T-helper 2 cell (primary cell): ENCODE measurements at places on chromosomes 4 and X.

DNA sequence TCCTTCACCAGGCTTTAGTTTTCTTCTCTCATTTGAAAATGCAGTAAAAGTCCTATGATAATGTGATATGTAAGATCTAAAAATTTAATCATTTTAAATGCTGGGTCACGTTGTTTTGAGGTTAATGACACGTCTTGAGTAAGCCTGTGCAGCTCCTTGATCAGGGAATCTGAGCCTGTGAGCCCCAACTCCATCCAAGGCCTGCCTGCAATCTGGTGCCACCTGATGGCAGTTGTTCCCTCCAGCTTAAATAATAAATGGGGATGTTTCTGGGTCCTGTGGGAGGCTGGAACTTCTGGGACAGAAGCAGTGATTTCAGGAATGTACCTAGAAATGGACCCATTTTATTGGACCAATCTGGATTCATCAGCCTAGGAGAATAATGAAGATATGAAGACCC lies 455.4 kb upstream of the ADGRL3 start:
- DNase-seq, result no peak

DNA sequence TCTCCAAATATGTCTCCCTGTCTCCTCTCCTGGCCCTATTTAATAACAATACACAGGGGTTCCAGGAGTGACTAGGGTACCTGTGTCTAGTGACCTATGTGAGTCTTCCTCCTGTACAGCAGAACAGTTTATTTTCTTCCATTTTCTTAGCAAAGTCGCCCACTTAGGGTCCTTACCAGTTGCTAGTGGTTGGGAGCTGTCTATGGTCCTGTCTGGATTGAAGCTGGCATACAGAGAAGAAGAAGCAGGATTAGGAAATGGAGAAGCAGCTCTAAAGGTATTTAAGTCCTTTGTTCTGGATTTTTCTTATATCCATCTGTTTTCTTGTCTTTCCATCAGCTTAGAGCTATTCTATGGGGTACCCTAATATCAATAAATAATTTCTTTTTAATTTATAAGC lies 587.1 kb upstream of the CPEB2 start:
- no peak for DNase-seq

DNA sequence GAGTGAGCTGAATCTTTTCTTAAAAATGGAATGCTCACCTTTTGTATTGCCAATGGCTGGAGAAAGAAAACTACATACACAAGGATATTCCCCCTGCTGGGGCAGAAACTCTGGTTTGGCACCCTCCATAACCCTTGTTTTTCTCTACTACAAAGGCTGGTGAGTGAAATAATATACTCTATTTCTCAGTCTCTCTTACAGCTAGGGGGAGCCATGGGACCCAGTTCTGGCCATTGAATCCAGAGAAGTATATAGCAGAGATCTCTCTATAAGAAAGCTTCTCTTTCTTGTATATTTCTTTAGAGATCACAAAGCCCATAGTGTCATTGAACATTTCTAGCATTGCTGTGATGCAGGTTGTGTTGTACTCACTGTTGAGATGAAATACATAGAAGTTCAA lies 49.8 kb downstream of the SMPX start:
- DNase-seq, result no peak

DNA sequence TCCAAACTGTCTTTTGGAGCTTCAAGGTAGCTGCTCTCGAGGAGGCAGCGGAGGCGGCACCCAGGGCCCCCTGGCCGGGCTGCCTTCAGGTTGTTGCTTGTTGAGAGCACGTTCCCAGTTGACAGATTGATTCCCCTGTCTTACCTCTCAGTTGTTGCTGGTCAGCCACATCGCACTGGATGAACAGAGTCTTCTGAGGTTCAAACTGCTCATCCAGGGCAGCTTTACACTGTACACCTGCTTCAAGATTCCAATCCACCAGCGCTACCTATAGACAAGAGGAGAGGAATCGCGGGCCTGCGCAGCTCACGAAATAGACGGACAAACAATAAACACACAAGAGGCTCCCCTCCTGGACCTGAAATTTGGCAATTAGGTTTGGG lies 497 bp downstream of the HPGD start:
- DNase-seq, result no peak

- no peak for DNase-seq
Observed at GRCh38 chr4:151640381-151640780, 120.4 kb downstream of the GATB start.

DNA sequence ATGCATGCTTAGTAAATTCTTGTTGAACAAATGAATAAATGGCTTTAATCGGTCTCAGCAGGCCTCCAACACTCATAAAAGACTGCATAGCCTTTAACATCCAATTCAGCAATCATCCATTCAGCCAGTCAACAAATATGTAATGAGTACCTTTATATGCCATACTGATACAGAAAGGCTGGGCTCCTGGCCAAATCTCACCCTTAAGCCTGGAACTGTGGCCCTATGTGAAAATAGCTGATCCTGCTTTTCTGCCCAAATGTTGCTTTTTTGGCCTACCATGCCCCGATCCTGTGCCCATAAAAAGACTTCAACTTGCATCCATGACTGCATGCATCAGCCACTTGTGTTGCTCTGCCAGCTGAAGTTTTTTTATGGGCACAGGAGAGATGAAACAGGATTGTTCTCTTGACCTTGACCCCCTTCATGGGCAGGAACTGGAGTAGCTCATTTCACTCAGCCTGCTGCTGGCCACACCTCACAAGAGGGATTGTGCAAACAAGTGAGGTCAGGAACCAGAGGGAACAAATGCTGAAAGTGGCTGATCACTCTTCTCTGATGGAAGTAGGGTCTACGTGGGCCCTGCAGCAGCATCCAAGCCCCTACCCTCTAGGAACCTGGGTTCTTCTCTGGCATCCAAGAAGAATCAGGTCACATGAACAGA lies 75.6 kb downstream of the NPY1R start:
- no peak for DNase-seq

- no peak for DNase-seq
Observed at GRCh38 chr4:80255329-80256095, 11.0 kb upstream of the FGF5 start.

DNA sequence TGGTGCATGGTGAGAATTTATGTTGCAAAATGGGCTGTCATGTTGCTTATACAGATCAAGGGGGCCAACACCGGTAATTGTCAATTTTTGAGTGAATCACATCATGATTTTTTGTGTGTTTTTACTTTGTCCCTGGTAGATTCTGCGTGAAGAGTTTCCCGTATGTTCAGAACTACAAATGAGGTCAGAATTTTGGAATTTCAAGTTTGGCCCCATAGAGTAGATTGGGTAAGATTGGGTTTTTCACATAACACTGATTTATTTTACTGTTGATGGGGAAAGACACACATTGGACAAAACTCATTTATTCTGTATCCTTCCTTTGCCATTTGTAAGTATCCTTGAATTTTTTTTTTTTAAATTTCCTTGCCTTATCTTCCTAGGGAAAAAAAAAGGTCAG lies 158.5 kb upstream of the MXRA5 start:
- no peak for DNase-seq

GRCh38 chr4:156962528-156962974 lies 9.0 kb downstream of the PDGFC start:
- no peak for DNase-seq

GRCh38 chr4:148259841-148260240 lies 182.4 kb downstream of the NR3C2 start:
- DNase-seq, result no peak

- no peak for DNase-seq
Observed at GRCh38 chrX:38061335-38061734, 55.0 kb downstream of the SYTL5 start.

GRCh38 chr4:173990869-173991210 lies 292.6 kb downstream of the FBXO8 start:
- DNase-seq, result no peak

GRCh38 chrX:133923113-133923512 lies 62.3 kb downstream of the GPC3 start:
- DNase-seq, result no peak

DNA sequence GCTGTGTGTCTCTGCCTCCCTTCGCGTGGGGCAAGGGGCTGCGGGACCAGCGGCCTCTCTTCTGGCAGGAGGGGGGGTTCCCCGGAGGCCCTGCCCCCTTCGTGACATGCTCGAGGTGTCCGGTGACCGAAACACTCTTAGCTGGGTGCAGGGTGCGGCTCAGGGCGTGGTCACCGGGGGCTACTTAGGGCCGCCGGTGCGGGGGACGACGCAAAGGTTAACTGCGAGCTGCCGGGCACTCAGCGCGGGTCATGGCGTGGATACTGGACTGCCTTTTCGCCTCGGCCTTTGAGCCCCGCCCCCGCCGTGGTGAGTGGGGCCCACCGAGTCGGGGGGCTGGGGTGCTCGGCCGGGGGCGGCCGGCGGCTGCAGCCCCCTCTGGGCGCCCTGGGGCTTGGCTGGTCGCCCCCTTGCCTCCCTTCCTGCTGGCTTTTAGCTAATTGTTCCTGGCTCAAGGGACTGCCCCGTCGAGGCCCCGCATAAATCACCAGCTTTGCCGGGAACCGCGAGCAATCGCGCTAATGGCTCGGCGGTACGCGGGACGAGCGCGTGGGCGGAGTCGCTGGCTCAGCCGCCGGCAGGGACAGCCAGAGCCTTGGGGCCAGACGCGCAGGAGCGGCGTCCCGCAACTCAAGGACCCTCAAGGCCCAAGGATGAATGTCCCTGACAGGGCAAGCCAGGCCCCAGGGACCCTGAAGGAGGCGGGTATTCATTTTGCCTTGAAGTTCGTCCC lies at the start of gene ARHGAP36:
TSS of gene ARHGAP36 (plus strand) at position 211 of the 733 bp plus-strand sequence. CDS start 23,320 bp downstream, outside the sequence.
- DNase-seq, result no peak

DNA sequence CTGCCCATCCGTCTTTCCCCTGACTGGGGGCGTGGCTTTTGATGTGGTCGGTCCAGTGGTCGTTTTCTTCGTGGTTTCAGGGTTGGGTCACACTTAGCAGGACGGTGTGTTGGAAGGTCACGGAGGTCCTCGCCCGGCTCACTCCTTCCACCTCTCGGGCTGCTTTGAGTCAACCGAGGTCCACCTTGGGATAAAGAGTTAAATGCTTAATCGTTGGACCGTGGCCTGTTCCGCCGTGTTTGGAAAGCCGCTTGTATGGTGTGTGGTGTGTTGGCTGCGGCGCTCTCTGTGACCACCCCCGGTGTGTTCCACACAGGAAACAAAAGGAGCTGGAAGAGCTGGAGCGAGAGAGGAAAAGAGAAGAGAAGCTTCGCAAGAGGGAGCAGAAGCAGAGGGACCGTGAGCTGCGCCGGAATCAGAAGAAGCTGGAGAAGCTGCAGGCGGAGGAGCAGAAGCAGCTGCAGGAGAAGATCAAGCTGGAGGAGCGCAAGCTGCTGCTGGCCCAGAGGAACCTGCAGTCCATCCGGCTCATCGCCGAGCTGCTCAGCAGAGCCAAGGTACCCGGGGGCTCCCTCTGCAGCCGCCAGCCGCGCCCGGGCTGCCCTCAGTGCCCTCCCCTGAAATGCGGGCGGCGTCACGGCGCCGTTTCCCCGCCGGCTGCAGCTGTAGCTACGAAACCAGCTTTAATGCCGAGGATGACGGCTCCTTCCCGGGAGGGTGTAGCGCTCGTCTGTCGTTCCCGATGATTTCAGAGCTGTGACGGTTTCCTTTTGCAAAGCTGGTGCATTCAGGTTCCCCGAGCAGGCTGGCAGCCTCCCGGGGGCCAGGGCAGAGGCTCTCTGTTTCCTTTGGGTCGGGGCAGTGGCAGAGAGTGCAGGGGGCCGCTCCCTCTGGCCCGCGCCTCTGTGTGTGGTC lies 7.7 kb downstream of the AKAP17A start:
- no peak for DNase-seq

DNA sequence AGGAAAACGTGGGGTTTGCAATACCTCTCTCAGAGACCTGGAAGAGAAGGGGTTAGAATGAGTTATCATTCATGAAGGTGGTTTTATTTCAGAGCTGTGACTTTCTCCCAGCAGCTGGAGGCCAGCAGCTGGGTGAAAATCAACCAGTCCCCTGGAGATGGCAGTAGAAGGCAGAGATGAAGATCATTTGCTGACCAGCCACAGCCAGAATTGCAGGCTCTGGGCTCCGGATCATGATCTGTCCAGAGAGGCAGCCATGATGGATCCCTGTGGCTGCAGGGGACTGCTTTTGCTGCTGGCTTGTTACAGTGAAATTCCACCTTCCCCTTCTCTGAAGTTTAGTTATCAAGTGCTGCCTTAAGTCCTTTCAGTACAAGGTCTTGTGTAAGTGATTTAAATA lies 46.9 kb upstream of the TAB3 start:
- no peak for DNase-seq

DNA sequence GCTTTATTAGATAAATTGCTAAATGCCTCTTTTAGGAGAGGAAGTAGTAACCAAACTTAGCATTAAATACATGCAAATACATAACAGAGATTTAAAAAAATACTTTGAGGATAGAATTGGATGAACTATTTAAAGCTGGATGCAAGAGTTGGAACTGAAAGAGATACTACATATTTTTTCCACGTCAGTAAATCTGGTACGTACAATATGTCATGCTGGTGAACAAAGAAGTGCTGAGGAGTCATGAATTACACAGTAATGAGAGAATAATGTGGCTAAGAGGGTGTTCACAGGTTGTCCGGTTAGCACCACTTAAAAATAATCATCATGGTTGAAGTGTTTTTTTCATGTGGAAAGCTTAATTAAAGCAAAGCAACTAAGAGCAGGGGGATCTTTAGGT lies 184.1 kb upstream of the FRMPD4 start:
- no peak for DNase-seq

DNA sequence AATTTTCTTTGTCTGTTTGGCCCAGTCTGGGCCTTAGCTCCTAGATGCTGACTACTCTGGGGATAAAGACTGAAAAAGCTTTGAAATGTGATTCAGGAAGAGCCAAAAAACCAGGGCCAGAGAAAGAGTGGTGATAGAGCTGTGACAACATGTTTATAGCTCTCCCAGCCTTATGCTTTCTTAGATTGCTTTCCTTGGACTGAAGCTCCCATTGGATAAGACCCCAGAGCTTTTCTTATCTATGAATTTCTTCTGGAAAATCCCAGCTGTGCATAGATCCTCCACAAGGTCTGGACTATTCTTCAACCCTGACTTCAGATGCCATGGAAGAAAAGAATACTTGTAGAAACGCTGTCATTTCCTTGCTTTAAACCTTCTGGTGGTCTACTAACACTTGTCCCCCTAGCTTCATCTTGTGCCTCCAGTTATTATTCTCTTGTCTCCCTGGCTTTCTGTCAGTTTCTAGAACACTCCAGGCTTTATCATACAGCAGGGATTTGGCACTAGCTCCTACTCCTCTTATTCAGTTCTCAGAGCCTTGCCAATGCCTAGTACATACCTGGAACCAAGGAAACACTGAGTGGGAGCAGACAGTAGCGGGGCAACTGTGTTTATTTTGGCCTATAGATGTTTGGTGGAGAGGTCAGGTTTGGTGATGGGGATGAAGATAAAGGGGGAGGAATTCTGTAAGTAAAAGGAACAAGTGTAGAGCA lies 57.1 kb upstream of the TEX13D start:
- no peak for DNase-seq

DNA sequence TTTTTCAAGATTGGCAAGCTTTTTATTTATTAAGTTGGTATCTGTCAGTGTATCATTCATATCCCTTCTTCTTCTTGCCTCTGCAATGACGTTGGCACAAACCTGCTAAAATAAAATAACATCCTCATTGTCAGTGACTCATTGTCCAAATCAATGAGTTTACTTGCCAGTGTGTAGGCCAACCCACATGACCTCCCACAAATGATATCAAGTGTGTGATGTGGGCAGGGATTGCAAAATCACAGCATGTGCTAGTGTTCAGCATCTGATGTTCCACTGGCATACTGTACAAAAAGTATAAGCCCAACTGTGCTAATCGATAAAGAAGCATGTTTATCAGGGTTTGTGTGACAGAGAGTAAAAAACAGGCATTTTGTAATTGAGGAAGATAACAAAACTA lies 25.5 kb downstream of the GPAT3 start:
- DNase-seq, result no peak
